ENCODE measurements at places on chromosomes 12 and 14.
A peak's percentile ranks its signal among the peaks of the same experiment; 100 is the strongest.

DNA sequence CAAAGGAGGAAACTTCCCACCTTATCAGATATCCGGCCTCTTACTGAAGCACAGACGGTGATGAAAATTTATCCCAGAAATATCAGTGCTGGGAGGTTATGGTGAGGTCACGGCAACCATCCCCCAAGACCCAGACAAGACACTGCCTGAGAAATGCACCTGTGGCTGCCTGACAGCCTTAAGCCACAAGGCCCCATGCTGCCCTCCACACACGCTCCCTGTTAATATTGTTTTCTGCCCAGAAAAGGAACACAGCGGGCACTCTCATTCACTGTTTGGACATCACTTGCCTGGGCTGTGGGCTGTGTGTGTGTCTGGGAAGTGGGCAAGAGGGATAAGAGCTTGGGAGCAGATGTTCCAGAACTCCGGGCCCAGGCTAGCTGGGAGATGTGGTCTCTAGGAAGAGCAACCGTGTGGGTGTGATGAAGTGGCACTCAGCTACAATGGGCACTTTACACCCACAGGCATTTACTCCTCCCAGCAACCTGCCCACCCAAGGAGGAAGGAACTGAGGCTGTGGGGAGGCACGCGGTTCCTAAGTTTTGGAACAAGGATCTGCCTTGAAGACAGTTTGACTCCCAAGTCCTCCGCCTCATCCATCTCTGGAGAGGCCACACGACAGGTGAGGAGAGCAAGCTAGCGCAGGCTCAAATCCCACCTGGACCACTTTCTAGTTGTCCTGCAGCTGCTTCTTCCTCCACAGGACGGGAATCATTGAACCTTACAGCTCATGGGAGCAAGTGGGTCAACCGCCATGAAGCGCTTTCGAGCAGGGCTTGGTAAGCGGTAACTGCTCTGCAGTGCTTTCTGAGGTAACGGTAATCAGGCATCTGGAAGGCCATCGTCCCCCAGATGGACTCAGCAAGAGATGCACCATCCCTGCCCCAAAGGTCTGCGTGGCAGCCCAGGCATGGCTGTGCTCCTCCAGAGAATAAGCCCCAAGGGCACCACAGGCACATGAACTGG lies 91.4 kb downstream of the CHGA start:
- DNase-seq, result no peak

GRCh38 chr12:52493172-52493571 lies at the start of gene KRT6A:
TSS of gene KRT6A (minus strand) at chr12:52493257. CDS start at chr12:52493188, 69 bp downstream.
- DNase-seq, result no peak

DNA sequence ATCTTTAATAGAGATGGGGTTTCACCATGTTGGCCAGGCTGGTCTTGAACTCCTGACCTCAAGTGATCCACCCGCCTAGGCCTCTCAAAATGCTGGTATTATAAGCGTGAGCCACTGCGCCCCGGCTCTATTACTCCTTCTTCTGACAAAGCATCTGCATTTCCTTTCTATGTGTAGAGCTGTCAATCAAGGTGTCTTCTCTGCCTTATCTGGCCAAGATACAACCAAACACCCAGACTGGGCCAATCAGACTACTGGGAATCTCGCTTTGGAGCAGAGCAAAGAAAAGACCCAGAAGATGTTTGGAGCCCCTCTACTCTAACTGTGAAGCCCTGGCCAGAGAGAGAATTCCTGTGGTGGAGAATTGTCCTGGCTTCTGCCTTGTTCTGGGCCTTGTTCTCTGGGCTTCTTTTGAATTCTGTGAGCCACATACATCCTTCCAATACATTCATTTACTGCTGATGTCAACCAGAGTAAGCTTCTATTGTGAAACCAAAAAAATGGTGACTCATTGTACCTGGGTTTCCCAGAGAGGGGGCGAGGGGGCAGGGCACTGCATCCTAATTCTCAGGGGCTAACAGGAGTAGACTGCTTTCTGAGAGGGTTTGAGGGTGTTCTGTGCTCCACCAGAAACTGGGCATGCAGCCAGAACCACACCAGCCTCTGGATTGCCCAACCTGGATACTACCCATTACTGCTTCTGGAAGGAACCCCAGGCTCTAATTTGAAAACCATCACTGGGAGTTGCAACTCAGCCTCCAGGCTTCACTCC lies 18.8 kb upstream of the FLVCR2 start:
- DNase-seq, result peak; percentile 35

- DNase-seq, result no peak
Observed at GRCh38 chr12:18306311-18306710, 45.0 kb downstream of the PIK3C2G start.

GRCh38 chr14:103334644-103335622 lies 896 bp downstream of the EIF5 start:
- peak; percentile 85 for DNase-seq

GRCh38 chr14:27739657-27740156 lies 1026.9 kb upstream of the FOXG1 start:
- no peak for DNase-seq

GRCh38 chr14:55979096-55979495 lies 139.1 kb upstream of the PELI2 start:
- no peak for DNase-seq

DNA sequence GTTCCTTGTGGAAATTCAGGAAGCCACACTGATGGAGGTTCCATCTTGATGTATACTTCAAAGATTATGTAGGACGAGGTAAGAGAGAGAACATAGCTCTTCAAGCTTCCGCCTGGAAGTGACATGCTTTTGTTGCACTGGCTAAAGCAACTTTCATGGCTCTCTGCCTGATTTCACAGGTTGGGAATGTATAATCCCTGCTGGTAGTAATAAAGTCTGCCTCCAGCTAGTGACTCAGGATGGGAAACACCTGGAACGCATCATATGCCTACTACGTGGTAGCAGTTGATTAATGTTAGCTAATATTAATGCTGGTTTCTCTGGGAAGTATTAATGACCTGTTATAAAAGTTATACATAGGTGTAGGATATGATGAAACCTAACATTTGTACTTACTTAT lies 71.1 kb downstream of the PELI2 start:
- DNase-seq, result no peak

- DNase-seq, result no peak
Observed at GRCh38 chr12:76031081-76031413, 529 bp downstream of the PHLDA1 start.

DNA sequence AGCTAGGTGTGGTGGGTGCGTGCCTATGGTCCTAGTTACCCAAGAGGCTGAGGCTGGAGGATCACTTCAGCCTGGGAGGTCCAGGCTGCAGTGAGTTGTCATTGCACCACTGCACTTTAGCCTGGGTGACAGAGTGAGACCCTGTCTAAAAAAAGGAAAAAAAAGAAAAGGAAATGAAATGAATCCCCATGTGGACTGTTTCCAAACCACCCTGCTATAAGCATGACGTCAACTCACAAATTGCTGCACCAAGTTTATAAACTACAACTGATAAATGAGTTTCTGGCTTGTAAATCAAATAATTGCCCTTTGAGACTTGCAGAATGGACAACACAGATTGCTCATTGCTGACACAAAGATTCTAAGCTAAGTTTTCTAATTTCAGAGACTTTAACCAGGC lies 51.0 kb upstream of the STK38L start:
- DNase-seq, result no peak

DNA sequence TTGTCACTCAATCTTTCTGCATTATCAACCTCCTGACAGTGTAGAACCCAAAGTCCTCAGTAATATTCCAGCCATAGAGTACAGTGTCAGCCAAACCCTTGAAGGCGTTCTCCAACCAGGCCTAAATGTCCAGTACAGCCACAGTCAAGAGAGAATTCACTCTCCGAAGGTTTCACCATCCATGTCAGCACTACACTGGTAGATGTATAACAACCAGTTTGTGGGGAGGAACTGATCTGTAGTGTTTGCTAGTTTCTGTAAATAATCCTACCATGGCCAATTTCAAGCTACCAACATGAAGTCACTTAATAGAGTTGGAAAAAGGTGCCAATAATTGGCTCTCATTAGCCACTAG lies 456 bp upstream of the MDP1 start:
- DNase-seq, result no peak

GRCh38 chr12:9098115-9098452 lies 17.6 kb downstream of the A2M start:
- DNase-seq, result no peak

DNA sequence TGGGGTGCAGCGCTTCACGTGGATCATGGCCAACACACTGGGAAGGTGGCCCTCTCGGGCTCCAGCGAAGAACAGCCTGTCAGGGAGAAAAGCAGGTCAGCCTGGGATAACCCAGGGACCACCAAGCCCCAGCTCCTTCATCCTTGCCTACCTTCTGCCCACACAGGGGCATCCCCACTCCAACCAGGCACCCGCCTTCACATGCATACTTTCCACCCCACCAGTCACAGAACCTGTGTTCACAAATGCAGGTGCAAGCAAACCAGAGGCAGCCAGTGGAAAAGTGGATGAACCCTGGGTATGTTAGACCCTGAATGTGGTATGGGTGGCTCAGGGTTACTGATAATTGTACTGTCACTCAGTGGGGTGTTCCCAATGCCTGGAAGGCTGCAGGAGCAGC lies 12.4 kb upstream of the CEBPE start:
- DNase-seq, result no peak

- no peak for DNase-seq
Observed at GRCh38 chr14:69616408-69616773, 5.0 kb downstream of the SUSD6 start.

DNA sequence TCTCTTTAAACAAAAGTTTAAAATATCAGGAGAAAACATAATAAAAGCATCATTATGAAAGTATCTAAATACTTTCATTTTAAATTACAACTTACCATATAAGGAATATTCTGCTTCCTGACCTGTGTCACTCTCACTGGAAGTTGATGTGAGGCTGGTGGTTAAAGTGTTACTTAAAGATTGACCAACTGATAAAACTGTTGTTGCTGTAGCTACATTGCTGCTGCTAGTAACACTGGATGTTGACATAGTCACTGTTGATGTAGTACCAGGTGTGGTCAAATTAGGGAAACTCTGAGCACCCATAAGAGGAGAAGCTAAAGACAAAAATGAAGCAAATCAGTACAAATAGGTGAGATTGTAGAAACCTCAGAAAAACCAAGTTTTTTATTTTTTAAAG lies 79.9 kb downstream of the HECTD1 start:
- no peak for DNase-seq

DNA sequence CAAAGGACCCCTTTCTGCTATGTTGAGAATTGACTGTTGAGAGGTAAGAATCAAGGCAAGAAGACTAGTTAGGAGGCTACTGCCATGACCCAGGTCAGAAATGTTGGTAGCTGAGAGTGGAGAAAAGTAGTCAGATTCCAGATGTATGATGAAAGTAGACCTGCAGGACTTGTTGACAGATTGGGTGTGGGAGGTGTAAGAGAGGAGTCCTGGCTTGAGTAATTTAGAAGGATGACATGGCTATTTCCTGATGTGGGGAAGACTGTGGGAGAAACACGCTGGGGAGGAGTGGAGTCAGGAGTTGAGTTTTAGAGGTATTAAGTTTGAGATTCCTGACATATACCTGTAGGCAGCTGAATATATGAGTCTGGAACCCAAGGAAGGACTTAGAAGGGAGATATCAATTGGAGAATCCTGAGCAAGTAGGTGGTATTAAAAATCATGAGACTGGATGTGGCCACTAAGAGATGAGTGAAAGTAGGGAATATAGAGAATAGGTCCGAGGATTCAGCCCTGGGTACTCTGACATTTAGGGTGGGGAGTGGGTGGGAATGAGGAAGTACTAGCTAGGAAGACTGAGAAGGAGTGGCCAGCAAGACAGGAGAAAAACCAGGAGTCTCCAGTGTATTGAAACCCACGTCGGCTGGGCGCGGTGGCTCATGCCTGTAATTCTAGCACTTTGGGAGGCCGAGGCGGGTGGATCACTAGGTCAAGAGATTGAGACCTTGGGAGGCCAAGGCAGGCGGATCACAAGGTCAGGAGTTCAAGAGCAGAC lies 12.6 kb upstream of the DDX47 start:
- DNase-seq, result no peak

- DNase-seq, result no peak
Observed at GRCh38 chr14:92974541-92975345, 51.8 kb downstream of the CHGA start.

DNA sequence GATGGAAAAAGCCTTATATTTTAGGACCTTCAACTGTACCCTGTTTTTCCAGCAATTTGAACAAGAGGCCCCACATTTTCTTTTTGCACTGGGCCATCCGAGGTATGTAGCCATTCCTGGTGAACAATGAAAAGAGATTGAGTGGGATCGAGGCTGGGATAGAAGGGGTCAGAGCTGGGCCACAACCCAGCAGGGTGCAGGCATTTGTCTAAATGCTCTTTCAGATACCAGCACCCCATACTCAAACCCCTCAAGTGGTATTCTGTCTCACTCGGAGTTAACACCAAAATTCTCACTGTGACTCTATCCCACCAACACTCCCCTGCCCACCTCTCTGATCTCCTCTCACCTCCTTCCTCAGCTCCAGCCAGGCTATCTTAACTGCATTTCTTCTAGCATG lies 26.8 kb downstream of the DUSP6 start:
- DNase-seq, result no peak

DNA sequence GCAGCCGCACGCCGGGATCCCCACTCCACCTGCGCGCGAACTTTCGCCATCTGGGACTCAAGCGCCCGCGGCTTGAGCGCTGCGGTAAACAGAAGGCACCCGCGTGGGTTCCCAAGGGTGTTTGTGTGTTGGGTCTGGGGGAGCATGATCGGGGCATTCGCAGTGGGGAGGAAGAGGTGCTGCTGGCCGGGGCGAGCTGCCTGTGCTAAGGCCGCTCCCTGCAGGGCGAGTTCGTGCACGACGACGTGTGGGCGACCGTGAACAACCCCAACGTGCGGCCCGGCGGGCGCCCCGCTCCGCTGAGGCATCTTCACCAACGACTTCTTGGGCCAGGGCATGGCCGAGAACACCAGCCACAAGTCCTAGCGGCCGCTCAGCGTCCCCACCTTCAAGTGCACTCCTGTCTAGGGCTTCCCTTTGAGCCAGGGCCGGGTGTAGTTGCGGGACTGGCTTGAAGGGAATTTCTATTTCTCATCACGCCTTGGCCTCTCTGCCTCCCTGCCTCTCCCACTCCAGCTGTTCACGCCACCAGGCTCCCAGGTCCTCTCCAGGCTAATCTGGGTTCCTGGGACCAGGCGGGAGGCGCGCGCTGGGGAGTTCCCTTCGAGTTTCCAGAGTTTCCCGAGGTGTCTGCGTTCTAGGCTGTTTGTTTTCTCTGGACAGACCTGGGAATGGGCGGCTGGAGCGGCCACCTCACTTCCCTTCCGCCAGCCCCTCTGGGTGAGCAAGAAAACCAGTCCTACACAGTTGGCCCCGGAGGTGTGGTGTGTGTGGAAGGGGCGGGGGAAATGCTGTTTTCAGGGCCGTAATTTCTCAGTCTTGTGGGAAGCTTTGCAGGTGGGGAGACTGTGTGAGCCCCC lies 417.8 kb upstream of the TMTC1 start:
- DNase-seq, result no peak

DNA sequence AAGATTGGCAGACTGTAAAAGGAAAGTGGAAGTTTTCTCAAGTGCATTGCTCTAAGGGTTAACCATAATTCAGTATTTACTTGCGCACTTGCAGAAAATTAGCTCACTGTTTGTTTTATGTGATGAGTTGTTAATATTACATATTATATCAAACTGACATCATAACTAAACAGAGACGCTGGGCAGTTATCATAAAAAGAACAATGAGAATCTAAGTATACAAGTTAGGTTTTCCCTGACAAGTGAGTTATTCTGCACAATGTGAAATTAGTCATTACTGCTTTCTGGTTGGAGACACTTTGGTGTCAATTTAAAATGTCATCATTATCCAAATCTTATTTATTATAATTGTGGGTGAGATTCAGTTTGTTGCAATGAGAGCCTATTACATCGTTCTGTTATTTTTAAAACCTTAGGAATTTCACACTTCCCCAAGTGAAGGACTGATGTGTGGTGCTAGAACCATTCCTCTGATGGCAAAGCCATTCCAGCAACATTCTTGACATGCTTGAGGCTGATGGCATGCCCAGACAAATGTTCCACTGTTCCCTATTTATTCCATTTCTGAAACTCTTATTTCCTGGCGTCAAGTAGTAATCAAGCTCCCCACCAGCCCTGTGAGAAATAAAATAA lies 90.1 kb upstream of the FLRT2 start:
- DNase-seq, result no peak
